Stimulated activated CD4-positive, alpha-beta T cell treated with anti-CD3 and anti-CD28 coated beads, Interleukin-2, amount 100 ng/mL, for 24 hours (primary cell): ENCODE measurements at places on chromosomes 3 and 15.
A peak's percentile ranks its signal among the peaks of the same experiment; 100 is the strongest.

DNA sequence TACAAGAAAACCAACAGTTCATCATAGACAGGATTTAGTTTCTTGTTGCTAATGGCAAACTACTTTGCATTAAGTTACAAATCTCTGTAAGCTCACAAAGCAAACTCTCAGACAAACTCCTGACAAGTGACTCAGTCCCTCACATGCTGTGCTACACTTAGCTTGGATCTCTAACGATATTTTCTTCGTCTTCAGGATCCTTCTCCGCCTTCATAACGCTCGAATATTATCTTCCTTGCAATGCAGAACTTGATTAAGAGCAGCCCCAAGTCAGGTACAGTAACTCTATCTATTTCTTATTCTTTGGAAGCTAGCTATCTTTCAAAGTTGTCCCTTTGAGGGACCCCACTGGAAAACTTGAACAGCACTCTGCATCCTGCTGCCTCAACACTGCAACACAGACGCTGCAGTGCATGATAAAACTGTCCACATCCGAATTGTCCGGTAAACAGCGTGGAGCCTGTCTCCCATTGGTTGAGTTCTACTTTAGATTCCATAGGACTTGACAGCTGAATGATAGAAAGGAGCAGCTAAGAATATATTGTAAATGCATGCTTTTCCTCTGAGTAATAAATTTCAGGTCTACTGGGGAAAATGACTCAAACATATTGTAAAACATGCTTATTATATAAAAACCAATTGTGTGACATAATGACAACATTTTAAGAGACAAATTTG, 61.3 kb downstream of the UACA start:
- no peak for DNase-seq

DNA sequence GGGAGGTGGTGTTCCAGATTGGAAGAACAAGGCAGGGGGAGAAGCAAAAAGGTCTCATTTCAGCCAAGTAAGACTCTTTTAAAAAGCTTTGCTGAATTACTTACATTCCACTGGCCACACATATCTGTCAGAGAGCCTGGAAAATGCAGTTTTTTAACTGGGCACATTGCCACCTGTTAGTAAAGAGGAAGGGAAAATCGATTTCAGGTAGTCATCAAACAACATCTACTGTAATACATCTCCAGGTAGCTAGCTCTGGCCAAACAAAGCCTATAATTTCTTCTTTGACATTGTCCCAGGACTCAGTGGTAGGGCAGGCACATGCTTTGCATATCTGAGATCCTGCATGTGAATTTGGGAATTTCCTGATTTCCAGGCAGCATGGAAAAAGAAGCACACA, 480.7 kb upstream of the SUCLG2 start:
- no peak for DNase-seq

- no peak for DNase-seq
These were observed 205.1 kb downstream of the GAP43 start for GRCh38 chr3:115828401-115828800.

GRCh38 chr3:184338511-184338945, 1.1 kb downstream of the FAM131A start:
- peak; percentile 19 for DNase-seq

GRCh38 chr3:32374788-32375595, 16.7 kb upstream of the CMTM7 start:
- peak; percentile 49 for DNase-seq

DNA sequence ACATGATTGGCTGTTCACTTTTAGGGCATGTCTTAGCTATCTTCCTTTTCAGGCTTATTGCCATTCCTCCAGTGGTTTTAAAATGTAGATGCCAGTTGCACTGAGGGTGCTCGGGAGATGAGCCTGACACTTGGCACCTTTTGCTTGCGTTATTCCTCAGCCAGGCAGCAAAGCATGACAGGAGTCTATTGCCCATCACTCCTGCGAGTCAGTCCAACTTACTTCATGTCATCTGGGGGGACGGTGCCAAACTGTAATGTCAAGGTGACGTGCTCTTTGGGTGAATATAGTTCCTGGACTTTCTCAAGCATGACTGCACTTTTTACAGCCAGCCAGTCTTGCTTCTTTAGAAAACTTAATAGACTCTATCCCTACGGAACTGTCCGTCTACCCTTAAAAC, 406.0 kb upstream of the C2CD4B start:
- DNase-seq = no peak

GRCh38 chr3:169965562-169966427, 812 bp upstream of the SEC62 start:
- DNase-seq = no peak

- no peak for DNase-seq
These were observed 2.2 kb upstream of the UROC1 start for GRCh38 chr3:126519506-126520455.

- DNase-seq = no peak
These were observed 122.9 kb upstream of the GOLIM4 start for GRCh38 chr3:168218600-168218999.

- DNase-seq = peak; percentile 67
These were observed at the start of gene DALRD3 for GRCh38 chr3:49017971-49018706. DALRD3 (minus strand) TSS chr3:49018580; CDS start chr3:49018564, 16 bp downstream.

DNA sequence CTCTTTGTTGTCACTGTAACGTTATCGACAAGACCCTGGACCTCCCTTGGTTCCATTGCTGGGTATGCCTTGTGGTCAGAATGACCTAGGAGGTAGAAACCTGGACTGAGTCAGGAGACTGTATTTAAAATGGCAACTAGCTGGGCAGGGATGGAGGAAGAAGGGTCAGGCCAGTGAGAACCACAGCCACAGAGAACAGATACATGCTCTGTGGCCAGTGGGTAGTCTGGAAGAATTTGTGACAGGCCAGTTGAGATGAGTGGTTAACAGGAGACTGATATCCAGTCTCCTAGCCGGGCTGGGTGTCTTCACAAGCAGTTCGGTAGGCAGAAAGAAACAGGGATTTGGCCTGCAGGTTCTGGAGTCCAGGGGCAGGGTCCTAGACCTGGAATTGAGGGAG, 58.9 kb downstream of the SNRK start:
- DNase-seq = no peak

DNA sequence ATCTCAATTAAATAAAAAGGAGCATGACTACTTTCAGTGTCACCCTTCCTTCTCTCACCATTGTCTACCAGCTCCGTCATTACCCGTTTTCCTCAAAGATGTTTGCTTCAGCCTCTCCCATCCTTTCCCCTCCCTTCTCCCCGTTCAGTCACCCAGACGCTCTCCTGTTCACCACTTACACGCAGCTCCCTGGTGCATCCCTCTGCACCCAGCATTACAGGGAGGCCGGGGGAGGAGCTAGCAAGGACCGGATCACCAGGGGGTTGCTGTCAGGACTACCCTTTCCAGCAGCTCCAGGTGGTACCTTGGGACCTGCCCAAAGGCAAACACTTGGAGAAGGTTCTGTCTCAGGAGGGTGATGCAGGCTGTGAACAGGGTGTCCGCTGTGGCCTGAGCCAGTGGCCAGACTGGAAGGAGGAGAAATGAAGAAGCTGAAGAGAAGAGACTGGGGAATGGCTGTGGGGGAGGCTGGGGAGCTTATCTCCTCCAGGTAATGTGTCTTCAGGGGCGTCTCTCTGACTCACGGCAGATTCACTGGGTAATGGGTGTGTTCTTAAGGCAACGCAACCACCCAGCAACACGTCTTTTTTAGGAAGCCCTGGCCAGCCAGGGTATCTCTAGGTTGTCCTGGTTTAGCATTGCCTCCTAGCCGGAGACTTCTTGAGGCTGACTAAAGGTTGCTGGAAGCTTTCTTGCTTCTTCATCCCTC, 21.8 kb upstream of the BDH1 start:
- DNase-seq = no peak

GRCh38 chr3:50356553-50356952, 2.8 kb downstream of the TMEM115 start:
- DNase-seq = no peak

GRCh38 chr15:44028349-44028748, 166.7 kb downstream of the FRMD5 start:
- DNase-seq = no peak

DNA sequence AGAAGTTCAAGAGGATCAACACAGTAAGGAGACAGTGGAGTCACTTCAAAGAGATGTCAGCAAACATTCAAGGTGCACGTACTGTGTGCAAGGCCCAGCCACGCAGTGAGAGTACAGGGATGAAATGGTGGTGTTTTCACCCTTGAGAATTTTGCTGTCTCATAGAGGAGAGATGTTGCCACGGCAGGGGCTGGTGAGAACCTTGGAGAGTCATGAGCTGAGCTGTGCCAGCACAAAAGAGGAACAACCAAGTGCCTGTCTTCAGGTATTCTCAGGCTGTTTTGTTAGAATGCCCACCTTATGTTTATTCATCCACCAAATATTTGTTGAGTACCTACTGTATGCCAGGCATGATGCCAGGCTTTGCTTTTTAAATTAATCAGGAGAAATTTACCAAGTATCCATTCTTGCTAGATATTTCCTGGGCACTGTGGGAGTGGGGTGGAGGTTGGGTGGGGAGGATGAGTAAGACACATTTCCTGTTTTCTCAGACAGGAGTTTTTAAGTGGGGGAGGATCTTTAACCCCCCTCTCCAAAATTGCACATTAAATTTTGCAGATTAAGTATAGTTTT, 72.6 kb downstream of the SLC6A11 start:
- DNase-seq = no peak

GRCh38 chr3:126911162-126912026, 71.5 kb upstream of the PLXNA1 start:
- peak; percentile 50 for DNase-seq

DNA sequence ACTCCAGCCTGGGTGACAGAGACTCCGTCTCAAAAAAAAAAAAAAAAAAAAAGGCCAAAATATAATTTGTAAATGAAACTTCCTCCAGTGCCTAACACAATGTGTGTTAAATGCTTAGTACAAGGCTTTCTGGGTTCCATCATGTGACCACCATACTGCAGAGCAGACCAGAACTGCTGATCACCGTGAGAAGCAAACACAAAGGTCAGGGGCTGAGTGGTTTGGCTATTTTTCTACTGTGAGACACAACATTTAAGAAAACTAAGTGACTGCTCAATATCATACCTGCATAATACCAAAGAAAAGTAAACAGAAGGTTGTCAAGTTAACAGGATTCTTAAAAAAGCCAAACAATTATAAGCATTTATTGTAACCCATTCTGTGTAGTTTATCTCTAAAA, 13.2 kb downstream of the ABCC5 start:
- no peak for DNase-seq

- DNase-seq = no peak
These were observed 195.8 kb downstream of the SHQ1 start for GRCh38 chr3:72652395-72652794.

DNA sequence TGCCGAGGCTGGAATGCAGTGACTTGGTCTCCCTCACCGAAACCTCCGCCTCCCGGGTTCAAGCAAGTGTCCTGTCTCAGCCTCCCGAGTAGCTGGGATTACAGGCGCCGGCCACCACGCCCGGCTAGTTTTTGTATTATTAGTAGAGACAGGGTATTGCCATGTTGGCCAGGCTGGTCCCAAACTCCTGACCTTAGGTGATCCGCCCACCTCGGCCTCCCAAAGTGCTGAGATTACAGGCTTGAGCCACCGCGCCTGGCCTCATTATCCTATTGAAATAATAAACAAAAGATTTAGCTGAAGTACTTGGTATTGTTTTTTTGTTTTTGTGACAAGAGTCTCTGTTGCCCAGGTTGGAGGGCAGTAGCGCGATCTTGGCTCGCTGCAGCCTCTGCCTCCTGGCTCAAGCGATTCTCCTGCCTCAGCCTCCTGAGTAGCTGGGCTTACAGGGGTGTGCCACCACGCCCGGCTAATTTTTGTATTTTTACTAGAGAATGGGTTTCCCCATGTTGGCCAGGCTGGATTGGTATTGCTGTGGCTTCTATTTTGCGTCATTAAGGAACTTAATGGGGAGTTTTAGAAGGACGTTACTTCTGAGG, 1.5 kb downstream of the RPL35A start:
- no peak for DNase-seq

DNA sequence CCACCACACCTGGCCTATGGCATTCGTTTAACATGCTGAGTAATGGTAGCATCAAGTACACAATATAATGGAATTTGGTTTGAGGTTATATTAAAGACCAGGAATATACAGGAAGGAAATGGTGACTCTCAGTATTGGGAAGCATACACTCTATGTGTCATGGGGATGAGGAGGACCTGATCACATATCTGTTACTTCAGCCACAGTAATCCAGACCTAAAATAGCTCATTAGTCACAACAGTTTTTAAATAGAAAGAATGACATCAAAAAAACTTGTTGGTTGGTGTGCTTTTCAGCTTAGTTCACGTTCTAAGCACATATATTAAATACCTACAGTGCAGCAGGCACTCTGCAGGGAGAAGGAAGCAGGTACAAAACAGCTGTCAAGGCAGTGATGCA, 52.5 kb upstream of the ATP2C1 start:
- DNase-seq = no peak

- DNase-seq = no peak
These were observed 69.3 kb downstream of the MYH15 start for GRCh38 chr3:108441071-108441507.
